ENCODE measurements at places on chromosomes 11 and 22.

GRCh38 chr11:8190431-8190830 lies 21.6 kb upstream of the RIC3 start:
- DNase-seq = no peak

GRCh38 chr22:32177221-32177765 lies 18.2 kb upstream of the C22orf42 start:
- DNase-seq = no peak

GRCh38 chr11:101803651-101804050 lies 111.2 kb upstream of the CEP126 start:
- no peak for DNase-seq

GRCh38 chr11:92685049-92685448 lies 284.4 kb upstream of the MTNR1B start:
- no peak for DNase-seq

DNA sequence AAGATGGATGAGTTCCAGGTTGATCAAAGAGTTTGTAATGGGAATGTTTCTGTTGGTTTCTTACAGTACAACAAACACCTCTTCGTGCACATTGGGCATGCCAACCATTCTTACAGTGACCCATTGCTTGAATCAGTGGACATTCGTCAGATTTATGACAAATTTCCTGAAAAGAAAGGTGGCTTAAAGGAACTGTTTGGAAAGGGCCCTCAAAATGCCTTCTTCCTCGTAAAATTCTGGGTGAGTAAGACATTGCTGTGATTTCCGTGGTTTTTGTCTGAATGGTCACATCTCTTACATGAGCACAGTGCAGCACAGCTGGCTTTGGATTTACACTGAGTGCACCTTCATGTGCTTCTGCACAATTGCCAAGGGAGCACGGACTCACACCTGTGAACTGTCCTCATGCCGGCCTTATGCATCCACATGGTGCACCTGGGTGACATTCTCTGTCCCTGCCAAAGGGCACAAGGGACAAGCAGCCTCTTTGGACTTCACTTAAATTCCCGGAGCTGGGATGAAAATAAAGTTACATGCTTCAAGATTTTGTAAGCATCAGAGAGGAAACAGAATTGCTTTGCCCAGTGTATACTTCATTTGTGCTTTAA lies 107.1 kb upstream of the RASSF10 start:
- no peak for DNase-seq

- no peak for DNase-seq
These were observed 66.7 kb upstream of the INCENP start for GRCh38 chr11:62057069-62057468.

Data from stimulated activated naive CD8-positive, alpha-beta T cell treated with anti-CD3 and anti-CD28 coated beads, Interleukin-15, Interleukin-2, amounts not matched to agents 100 U/mL and 50 U/mL, for 24 hours (primary cell).